ENCODE measurements at places on chromosomes 5 and 9.

DNA sequence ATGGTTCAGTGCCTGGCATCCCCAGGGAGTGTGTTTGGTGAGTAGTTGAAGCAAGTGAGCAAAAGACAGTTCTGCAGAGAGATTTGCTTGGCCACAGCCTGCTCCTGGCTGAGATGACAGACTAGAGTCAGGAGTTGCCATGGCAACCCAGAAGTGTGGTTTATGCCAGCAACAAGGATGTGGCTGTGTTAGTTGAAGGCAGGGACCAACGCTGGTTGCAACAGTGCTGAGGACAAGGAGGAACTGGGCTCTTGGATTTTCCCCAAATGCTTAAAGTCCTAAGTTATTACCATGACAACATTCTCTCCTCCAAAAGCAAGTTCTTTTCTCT is 2.7 kb downstream of the NXNL2 start:
- peak; percentile 84 for DNase-seq

- no peak for DNase-seq
Observed at GRCh38 chr5:51622161-51622790, 239.0 kb downstream of the ISL1 start.

DNA sequence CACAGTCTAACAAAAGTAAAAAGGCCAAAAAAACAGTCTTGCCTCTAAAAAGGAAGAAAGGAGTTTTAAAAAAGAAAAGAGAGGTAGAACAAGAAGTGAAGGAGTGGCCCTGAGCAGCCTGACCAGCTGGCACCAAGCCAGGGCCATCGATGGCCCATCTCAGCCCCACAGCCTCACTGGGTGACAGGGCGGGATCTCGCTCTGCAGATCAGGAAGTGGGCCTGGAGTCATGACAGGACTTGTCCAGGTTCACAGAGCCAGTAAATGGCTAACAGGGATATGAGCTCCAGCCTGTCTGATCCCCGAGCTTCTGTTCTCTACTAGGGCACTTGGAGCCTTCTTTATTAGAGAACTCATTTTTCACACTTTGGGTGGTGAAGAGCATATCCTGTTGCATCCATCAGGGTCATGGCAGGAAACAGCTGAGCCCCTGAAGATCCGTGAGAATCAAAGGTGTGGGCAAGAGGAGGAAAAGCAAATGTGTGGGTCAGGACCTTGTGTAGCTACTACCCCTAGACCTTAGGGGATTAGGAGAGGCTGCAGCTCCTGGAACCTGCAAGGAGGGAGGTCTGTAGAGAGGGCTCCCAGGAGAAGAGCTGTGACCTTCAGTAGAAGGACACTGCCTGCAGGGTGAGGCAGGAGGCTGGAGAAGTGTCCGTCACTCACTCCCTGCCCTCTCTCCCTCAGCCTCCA is 299.0 kb upstream of the MSX2 start:
- DNase-seq, result no peak

GRCh38 chr5:140967226-140967893 is 1.1 kb downstream of the PCDHAC2 start:
- no peak for DNase-seq

GRCh38 chr9:78235256-78235761 is 566 bp upstream of the CEP78 start:
- no peak for DNase-seq

- no peak for DNase-seq
Observed at GRCh38 chr5:157744051-157745011, 819 bp downstream of the LSM11 start.

- DNase-seq, result no peak
Observed at GRCh38 chr5:37836235-37836591, 3.6 kb downstream of the GDNF start.

DNA sequence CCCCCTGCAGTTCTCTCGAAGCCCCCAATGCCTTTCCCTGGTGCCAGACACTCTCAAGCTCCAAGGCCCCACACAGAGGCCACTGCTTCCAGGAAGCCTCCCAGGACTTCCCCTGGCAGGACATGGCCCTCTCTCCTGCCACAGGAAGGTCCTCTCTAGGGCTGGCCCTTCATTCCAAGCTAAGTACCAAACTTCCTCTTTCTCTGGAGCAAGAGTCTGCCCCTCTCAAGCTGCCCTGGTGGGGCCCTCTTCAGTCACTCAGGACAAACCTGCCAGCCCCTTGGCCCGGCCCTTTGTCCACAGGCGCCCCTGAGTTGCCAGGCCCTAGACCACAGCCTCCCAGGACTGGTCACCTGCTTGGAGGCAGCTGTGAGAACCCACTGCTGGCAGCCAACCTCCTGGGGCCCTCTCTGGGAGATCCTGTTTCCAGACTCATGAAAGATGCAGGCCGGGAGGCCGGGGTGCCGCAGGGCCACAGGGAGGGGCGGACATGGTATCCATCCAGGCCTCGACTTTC is 6.6 kb downstream of the NINJ1 start:
- no peak for DNase-seq

DNA sequence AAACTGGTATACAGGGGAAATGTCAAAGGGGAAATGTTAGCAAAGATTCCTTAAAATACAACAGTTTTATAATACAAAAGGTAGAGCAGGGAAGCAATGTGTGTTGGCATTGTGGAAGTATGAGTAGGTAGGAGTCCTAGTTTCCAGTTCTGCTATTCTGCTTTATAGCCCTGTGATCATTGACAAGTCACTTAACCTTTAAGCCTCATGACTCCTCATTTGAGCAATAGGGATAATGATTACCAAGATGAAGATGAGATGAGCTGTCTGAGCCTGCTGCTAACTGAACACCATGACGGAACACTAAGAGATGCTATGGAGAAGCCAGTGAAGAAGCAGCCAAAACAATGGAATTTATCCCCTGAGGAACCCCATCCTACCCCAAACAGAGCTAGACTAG is 251.7 kb downstream of the PAPPA start:
- DNase-seq, result no peak

GRCh38 chr5:107948377-107948776 is 277.6 kb upstream of the EFNA5 start:
- DNase-seq, result no peak

DNA sequence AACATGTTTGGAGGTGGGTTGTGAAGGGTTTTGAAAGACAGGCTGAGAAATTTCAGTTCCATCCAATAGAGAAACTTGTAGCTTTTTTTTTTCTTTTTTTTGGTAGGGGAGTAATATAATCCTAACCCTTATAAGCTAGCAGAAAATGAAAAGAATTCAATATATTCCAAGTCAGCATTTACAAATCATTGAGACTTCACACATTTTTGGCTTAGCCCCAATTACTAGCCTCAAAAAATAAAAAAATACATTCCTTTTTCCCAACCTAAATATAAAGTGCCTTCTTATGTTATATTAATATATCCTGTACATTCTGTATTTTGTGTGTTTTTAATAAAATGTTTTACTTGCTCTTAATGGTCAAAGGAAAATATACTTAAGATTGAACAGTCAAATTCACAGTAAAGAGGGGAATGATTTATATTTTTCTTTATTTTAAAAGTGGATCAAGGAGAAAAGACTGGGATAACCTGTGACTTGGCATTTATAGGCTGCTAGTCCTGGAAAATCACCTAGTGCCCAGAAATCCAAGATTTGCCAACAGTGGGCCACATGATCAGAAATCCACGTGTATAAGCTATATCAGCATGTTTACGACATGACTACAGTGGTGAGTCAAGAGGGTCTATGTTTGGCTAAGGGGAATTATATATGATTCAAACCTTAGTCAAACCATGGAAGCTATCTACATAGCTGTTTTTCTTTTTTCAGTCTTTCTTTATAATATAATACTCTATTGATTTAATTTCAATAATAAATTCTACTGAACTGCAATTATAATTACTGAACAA is 14.5 kb downstream of the HACD4 start:
- DNase-seq, result no peak

GRCh38 chr5:33272288-33272687 is 168.5 kb upstream of the TARS1 start:
- no peak for DNase-seq

GRCh38 chr5:109006129-109006528 is 258.4 kb downstream of the FER start:
- no peak for DNase-seq

- DNase-seq, result peak; percentile 97
Observed at GRCh38 chr9:114616684-114617520, 5.8 kb downstream of the TMEM268 start.

DNA sequence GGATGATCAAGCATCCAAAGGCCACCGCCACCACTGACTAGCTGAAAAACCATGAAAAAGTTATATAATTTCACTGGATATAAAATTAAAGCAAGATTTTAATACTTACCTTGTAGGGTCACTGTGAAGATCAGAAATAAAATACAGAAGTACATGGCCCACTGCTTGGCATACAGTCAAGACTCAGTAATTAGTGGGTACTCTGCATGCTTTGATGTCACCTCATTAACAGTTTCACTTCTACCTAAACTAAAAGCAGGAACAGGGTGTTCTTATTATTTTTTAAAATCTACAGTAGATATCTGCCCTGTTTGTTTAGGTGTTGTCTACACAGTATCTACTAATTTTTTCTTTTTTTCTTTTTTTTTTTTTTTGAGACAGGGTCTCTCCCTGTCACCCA is 66.4 kb downstream of the NFIB start:
- DNase-seq, result no peak

DNA sequence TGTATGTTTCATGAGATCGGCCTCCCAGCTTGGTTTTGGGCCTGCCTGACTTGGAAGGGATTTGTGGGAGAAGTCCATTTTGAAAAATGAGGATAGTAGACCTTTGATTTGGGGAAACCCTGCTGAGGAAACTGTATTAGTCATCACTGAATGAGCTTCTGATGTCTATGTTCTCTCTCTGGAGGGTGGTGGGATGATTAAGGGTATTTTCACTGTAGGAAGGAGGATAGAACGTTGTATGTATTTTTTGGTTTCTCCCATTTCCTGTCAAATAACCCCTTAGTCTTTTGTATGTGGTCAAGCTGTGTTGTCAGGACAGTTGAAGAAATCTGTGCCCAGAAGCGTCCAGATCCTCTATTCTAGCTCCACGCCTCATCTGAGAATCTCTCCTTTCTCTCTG is 151.9 kb downstream of the INSYN2B start:
- peak; percentile 42 for DNase-seq

GRCh38 chr9:110077925-110078324 is 130.0 kb downstream of the C9orf152 start:
- DNase-seq, result no peak

GRCh38 chr5:108924457-108924961 is 176.8 kb downstream of the FER start:
- DNase-seq, result no peak

- no peak for DNase-seq
Observed at GRCh38 chr9:2477755-2478154, 143.8 kb upstream of the VLDLR start.

- peak; percentile 44 for DNase-seq
Observed at GRCh38 chr9:92965061-92965758, 17.9 kb downstream of the FGD3 start.

DNA sequence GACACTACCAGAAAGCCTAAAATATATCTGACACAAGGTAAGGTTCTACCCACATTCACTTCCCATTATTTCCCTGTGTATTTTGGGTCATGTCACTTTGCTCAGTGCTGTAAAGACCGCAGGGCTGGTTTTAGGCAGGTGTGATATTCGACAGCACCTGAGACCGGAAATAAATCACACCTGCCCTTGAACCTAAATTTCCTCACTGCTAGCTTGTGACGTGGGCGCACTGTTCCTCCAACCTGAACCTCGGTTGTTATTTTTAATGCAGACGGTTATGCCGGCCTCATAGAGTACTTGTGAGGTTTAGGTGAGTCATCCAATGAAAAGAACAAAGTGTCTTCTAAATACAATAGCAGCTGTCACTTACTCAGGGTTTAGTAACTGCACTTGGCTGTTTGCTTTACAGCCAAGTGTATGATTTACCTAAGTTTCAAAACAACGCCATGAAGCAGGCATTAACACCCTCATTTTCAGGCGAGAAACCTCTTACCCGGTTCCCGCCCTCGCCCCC is 20.7 kb upstream of the ZNF782 start:
- no peak for DNase-seq

DNA sequence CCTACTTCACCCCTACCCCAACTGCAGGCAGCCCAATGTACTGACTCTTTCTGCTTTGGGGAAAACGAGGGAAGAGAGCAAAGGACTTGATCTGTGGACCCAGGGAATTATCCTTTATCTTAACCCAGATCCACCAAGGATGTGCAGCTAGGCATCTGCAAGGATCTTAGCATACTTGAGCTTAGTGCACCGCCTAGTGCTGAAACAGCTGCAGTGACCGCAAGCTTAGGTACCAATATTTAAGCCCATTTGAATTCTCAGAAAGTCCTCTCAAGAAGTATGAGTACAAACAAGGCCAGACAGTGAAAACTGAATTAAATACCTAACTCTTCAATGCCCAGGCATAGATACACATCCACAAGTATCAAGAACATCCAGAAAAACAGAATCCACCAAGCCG is 576.7 kb upstream of the ADAMTS16 start:
- no peak for DNase-seq

GRCh38 chr9:21708260-21708711 is 94.2 kb upstream of the MTAP start:
- no peak for DNase-seq

- DNase-seq, result no peak
Observed at GRCh38 chr9:96122751-96123150, 179.2 kb downstream of the HSD17B3 start.

- DNase-seq, result no peak
Observed at GRCh38 chr9:82153032-82153431, 164.5 kb downstream of the SPATA31D1 start.

GRCh38 chr9:35609001-35609819 is 4.1 kb downstream of the TESK1 start:
- DNase-seq, result no peak

DNA sequence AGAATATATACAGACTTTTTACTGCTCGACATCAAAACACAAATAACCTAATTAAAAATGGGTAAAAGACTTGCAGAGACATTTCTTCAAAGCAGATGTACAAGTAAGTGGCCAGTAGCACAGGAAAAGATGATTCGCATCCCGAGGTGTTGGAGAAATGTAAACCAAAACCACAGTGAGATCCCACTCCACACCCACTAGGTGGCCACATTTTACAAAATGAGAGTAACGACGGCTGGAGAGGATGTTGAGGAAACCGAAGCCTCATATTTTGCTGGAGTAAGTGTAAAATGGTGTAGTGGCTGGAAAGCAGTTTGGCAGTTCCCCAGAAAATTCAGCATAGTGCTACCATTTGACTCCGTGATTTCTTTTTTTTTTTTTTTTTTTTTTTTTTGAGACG is 21.3 kb upstream of the GBGT1 start:
- DNase-seq, result peak; percentile 73

- no peak for DNase-seq
Observed at GRCh38 chr5:169325273-169325672, 24.3 kb upstream of the SLIT3 start.

- DNase-seq, result no peak
Observed at GRCh38 chr5:31477516-31477915, 54.4 kb downstream of the DROSHA start.

- DNase-seq, result no peak
Observed at GRCh38 chr5:150313501-150313900, 10.8 kb upstream of the ARSI start.

- DNase-seq, result peak; percentile 87
Observed at GRCh38 chr5:35884191-35884769, 27.6 kb downstream of the IL7R start.

- peak; percentile 75 for DNase-seq
Observed at GRCh38 chr9:135499326-135500070, 984 bp upstream of the MRPS2 start.

GRCh38 chr5:104952876-104953275 is 1390.3 kb upstream of the NUDT12 start:
- no peak for DNase-seq

Data from inflammatory macrophage treated with lipopolysaccharide for 1 hour (primary cell).